Adipocyte (in vitro differentiated cells): ENCODE measurements at places on chromosomes 16 and 17.
A peak's percentile ranks its signal among the peaks of the same experiment; 100 is the strongest.

- no peak for DNase-seq
Observed at GRCh38 chr16:31213877-31214707, at the start of gene TRIM72. TSS of gene TRIM72 (plus strand) at chr16:31214119. CDS start at chr16:31214739, 620 bp downstream.

- no peak for DNase-seq
Observed at GRCh38 chr17:78611607-78612006, 34.4 kb upstream of the DNAH17 start.

DNA sequence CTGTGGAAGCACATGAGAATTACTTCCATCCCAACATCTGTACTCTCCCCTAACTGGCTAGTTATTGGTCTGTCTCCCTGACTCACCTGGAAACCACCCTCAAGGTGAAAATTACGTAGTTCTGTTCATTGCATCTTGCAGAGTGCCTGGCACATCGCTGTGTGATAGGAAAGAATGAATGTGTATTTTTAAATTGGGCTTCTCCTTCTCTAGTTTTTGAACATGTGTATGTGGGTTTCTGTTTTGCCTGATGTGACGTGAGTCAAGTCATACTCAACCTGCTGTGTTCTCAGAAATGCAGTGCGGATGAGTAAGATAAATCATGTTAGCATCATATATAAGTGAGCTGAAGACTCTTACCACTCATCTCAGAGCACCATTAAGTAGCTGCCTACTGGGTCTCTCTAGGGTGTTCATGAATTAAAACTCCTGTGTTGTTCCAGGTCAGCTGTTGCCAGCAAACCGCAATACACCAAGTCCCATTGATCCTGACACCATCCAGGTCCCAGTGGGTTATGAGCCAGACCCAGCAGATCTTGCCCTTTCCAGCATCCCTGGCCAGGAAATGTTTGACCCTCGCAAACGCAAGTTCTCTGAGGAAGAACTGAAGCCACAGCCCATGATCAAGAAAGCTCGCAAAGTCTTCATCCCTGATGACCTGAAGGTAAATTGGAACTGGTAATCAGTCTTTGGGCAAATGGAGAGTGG lies 50.2 kb downstream of the HLF start:
- DNase-seq, result no peak

GRCh38 chr17:61312406-61313295 lies 87.0 kb upstream of the TBX2 start:
- no peak for DNase-seq

- DNase-seq, result no peak
Observed at GRCh38 chr16:10951026-10951425, 6.7 kb downstream of the CLEC16A start.

DNA sequence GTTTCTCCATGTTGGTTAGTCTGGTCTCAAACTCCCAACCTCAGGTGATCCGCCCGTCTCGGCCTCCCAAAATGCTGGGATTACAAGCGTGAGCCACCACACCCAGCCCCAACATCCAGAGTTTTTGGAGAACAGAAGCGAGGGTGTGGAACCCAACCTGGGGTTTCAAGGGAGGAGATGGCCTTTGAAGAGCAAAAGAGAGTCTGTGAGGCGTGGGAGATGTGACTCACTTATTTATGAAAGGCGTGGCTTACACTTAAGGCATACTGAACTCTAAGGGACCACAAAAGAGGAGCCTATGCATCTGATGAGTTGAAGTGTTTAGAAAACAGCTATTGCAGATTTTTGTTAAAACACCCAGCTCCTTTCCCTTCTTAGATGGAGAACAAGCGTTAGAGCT lies 18.9 kb downstream of the ARSG start:
- no peak for DNase-seq

DNA sequence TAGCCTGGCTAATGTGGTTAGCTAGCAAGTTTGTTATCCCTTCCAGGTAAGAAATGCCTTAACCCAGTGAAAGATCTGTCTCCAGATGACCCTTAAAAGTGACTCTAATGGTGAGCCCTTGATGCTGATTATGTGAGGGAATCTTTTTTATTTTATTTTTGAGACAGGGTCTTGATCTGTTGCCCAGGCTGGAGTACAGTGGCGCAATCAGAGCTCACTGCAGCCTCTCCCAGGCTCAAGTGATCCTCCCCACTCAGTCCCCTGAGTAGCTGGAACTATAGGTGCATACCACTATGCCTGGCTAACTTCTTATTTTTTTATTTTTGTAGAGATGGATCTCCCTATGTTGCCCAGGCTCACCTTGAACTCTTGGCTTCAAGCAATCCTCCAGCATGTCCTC lies 10.8 kb upstream of the HP start:
- no peak for DNase-seq

DNA sequence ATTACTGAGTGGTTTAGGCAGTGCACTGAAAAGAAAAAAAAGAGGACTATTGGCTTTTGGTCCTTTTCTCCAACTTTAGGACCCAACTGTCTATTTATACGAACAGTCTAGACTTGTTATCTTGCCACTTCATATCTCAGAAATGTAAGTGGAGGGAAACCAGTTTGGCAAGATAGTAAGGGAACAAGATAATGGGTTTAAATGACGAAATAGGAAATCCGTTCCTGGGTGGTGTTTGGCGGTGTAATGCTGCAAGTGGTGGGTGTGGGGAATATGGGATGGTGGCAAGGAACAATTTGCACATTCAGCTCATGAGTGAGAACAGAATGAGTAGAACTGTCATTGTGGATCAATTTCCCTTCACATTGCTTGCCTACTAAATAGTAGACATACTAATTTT lies 44.7 kb downstream of the GRB7 start:
- no peak for DNase-seq

- no peak for DNase-seq
Observed at GRCh38 chr16:3832668-3833067, 47.8 kb downstream of the CREBBP start.

DNA sequence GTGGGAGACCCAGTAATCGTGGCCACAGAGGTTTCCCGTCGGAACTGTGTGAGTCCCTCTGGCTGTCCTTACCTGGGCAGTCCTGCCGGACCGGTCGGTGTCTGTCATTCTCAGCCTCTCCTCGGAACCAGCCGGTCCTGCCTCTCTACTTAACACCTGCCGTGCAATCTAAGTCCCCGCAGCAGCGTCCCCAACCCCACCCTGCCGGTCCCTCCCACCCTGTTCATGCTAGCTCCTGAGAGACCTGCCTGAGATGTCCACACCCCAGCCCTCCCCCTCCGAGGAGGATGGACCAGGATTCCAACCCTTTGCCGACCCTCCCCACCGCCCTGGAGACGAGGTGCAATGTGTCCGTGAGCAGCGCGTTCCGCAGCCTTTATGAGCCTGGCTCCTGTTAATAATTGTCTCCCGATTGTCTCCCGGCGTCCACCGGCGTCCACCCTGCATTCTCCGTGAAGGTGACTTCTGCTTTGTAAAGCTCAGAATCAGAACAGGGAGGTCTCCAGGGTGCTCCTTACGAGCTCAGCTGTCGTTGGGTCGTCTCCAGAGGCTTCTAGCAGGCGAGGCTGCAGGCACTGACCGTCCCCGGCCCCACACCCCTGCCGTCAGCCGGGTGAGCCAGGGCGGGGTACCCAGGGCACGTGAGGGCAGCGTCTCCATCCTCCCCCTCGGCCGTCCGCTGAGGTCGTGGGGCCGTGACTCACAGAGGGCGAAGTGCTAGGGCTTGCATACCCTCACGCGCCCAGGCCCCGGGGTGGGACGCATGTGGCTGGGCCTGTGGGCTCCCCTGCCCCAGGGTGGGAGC lies 10.1 kb downstream of the METRNL start:
- no peak for DNase-seq

DNA sequence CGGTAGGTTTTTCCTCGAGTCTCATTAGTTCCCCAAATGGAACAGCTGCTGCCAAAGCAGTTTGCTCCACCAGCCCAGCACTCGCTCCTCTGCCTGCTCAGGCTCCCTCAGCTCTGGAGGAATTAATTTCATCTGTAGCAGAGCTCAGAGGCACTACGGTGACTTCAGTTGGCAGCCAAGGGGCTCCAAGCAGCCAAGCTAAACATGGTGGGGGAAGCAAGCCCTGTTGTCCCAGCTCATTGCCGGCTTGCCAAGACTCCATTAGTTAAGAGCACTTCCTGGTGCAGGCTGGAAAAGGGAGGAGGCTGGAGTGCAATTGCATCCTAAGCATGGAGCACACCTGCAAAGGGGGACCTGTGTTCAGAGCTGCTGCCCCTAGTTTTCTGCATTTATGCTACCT lies 78.7 kb upstream of the GPRC5B start:
- DNase-seq, result no peak

GRCh38 chr16:83995754-83996153 lies 27.7 kb downstream of the NECAB2 start:
- no peak for DNase-seq

- no peak for DNase-seq
Observed at GRCh38 chr16:50635505-50636392, 45.4 kb downstream of the SNX20 start.

- DNase-seq, result peak; percentile 94
Observed at GRCh38 chr16:71883849-71884638, at the start of gene ZNF821. TSS of gene ZNF821 (minus strand) at chr16:71884182. CDS start at chr16:71879946, 4,236 bp downstream.

GRCh38 chr16:23642246-23642774 lies 1.0 kb downstream of the DCTN5 start:
- DNase-seq, result no peak

GRCh38 chr17:38322156-38322779 lies 21.5 kb downstream of the GPR179 start:
- peak; percentile 80 for DNase-seq

DNA sequence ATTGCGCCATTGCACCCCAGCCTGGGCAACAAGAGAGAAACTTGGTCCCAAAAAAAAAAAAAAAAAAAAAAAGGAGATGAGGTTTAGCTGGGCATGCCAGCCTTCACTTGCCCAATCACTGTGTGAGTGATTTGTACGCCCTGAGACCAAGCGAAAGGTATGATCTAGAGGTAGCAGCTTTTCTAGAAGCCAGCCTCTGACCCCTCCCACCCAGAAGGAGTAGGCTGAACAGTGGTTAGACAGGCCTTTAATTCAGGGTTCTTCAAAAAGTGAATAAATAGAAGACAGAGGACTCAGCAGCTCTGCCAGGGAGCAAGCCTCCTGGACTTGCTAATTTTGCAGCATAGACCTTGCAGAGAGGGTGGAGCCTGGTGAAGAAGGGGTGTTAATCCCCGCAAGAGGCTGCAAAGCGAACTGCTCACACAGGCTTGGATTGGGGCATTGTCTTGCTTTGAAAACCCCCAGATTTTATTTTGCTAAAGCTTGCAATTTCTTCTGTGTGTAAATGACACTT lies 7.1 kb upstream of the CYTH1 start:
- DNase-seq, result no peak

GRCh38 chr17:80095844-80096475 lies 5.4 kb upstream of the GAA start:
- no peak for DNase-seq

DNA sequence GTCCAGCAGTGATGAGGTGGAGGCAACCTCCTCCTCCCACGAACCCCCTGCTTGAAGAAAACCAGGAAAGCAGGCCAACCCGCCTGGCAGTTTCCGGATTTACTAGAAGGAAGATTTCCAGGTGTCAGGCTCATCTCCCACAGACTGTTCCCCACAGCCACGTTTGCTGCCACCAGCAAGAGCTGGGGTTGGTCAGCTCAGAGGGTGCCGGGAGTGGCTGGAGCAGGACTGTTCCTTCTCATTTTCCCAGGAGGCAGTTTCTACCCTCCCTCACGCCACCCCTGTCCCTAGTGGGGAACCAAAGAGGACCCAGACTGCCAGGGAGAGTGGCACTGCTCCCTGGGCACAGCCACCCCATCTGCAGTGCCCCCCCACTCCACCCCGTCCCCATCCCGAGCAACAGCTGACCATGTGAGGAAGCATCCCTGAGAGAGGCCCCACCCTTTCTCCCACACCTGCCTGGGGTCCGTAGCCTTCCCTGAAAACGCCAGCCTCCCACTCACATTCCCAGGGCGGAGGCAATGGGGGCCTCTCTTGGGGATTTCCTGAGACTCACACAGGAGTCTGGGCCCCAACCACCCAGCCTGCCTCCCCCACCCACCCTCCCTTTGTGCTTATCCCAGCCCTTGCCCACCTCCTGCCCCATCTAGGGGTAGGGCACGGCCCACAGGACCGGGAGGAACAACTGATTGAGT lies 5.9 kb downstream of the KRT17 start:
- no peak for DNase-seq

- DNase-seq, result no peak
Observed at GRCh38 chr16:50602531-50603205, 54.5 kb downstream of the NKD1 start.

DNA sequence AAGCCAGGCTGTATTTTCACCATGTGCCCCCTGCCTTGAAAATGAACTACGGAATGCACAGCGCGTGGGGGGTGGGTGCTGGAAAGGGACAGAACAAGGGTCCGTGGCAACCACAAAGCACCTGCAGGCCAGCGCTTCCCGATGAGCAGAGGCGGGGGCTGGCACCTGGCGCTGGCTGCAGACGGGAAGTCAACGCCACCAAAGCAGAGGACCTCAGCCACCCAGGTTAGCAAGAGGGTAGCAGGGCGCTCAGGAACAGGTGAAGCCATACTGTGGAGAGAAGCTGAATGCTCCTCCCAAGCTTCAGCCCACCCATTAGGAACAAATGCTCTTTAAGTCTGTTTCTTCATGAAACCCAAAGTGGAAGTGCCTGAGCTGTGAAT lies 64.7 kb downstream of the KLHDC4 start:
- DNase-seq, result no peak

DNA sequence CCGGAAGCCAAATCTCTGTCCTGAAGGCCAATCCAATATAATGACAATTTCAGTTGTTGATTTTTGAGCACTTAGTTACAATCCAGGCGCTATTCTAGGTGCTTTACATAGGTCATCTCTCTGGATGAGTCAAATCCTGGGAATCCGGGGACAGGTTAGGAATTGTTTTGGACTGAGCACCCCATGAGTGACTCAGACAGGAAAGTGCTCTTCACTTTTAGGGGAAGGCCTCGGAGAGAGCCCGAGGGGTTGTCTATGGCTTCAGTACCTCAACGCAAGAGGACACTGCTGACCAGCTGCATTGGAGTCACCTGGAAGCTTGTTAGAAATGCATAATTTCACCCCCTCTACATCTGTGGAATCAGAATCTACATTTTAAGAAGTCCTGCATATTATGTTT lies 108.8 kb downstream of the IRX5 start:
- DNase-seq, result no peak

DNA sequence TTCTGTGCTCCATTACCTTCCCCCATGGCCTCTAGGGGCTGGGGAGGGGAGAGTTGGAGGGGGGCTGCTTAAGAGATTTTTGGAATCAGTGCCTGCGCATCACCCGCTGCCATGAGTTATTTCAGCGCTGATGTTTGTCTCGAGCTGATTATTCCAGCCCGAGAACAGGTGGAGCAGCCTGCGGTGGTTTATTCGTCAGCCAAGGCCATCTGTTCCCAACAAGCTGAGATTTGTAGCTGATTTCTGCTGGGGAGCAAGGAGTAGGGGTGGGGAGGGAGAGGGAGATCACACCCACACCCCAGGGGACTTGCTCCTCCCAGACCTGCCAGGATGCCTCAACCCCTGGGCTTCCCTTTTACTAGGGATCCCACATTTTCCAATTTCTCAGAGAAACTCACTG lies 23.1 kb downstream of the PIPOX start:
- no peak for DNase-seq

DNA sequence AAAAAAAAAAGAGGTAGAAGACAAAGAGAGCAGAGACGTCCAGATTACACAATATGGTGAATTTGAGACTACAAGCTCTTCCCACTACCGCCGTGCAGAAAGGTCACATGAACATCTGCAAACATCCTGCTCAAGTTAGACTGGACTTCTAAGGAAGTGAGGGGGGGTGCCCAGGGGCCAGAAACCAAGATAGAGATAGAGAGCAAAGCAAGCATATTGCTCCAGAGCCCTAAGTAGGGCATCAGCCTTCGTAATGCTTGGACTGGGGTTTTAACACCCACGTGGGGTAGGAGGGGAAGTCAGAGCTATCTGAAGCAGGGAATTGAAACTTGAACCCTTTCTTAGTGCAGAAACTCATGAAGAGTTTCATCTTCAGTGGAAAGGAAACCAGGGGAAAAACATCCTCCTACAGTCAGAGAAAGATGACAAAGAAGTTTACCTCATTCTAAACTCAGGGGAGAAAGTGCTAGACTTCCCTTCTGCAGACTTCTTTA lies 8.7 kb downstream of the CLEC19A start:
- DNase-seq, result no peak
